CD14-positive monocyte (primary cell): ENCODE measurements at places on chromosomes 11 and 22.

GRCh38 chr11:97259434-97259833, 869.6 kb downstream of the JRKL start:
- DNase-seq: no peak

GRCh38 chr22:45883811-45884170, 93.2 kb downstream of the WNT7B start:
- DNase-seq: no peak

DNA sequence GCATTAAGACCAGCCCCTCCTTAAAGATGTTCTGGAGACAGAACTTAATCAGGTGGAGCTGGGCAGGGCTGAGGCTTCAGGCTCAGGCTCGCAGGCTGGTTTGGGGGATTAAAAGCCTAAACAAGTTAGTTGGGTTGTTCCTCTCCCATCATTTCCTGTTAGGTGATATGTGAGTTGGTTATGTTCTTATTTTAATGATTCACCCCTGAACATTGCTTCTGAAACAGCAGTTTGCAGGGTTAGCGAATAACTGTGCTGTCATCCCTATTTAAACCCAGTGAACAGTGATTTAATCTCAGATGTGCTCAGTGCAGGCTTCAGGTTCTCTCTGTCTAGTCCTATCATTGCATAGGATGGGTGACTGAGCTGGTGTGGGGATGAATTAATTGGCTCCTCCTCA, 47.4 kb upstream of the BIRC3 start:
- DNase-seq: no peak

DNA sequence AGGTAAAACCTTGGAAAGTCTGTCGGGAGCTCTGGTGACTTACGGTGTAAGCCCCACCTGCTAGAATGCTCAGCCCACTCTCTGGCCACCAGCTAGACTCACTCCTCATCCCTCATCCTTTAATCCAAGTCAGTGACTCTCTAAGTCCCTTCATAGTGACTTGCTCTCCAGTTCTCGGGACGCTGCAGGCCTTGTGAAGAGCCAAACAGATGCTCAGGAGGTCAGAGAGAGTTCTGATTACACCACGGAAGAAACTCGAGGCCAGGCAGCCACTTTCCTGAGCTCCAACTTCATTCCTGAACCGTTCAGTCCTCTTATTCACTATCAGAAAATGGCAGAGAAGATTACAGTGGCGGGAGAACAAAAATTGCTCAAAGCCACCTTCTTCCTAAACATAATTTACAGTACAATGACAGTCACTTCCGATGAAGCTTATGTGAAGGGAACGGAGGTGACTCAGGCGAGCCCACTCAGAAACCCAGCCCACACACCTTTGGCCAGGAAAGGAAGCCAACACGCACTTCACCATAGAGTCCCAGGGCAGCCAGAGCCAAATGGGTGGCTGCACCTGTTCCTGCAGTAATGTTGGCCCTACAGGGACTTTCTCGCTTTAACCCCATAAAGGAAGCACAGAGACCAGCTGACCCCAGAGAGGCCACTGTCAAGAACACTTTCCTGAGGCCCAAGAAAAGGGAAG, 100.4 kb downstream of the GALNT18 start:
- no peak for DNase-seq

DNA sequence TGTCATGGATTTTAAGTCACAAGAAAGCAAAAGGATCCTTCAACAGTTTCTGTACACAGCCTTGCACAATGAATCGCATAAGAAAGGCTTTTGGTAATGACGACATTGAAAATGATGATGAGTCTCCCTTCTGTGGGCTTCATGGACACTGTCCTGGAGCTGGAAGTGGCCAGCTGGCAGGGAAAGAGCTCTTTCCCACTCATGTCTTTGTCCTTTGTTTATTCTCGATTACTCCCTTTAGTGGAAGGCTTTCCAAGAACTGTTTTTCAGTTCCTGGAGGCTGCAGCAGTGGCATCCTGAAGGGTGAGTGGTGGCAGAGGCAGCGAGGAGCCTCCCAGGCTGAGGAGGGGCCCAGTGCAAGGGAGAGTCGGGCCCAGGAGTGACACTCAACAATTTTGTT, 505.2 kb downstream of the NTM start:
- DNase-seq: no peak

DNA sequence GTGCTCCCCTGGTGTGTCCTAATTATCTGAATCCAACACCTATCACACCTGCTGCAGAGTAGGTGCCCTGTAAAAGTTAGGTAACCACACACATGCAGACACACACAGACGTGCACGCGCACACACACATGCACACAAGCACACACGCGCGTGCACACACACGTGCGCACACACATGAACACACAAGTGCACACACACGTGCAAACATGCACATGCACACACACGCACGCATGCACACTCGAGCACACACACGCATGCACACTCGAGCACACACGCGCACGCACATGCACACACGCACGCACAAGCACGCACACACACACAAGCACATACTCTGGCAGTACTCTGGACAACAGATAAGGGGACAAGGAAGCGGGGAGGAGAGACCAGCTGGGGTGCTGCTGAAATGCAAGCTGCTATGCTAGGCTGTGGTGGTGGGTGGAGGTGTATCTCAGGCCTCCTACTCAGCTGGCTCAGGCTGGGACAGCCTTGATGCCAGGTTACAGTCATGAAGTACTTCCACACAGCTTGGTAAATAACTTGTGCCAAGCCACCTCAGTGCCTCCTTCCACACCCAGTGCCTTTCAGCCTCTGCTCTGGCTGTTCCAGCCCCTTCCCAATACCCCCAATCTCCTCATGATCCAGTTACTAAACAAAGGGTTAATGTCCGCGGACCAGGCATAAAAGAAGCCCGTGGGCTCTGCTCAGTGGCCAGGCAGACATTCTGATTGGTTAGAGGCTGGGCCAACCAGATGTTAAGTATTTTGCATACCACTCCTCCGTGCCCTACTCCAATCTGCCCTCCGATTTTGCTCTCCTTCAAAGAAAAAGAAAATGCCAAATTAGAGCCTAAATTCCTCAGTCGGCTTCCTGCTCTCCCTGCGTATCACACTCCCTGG, 374.1 kb downstream of the TENM4 start:
- DNase-seq: no peak

GRCh38 chr11:88195908-88196307, 20.7 kb upstream of the RAB38 start:
- no peak for DNase-seq
